Activated T-cell treated with anti-CD3 and anti-CD28 coated beads, Interleukin-2, amount 50 U/mL, for 4 hours (primary cell): ENCODE measurements at places on chromosomes 11 and 22. TPM values are rescaled to one million over a fixed set of nuclear protein-coding genes. Genes with fewer than 3 reads are reported as not detected.

Gene MGAT3
- total RNA-seq = 0.90 TPM

GRCh38 chr11:71452199-71453036, 585 bp upstream of the NADSYN1 start:
- DNase-seq = peak; percentile 36

Gene AQP11
- total RNA-seq = 0.33 TPM

DNA sequence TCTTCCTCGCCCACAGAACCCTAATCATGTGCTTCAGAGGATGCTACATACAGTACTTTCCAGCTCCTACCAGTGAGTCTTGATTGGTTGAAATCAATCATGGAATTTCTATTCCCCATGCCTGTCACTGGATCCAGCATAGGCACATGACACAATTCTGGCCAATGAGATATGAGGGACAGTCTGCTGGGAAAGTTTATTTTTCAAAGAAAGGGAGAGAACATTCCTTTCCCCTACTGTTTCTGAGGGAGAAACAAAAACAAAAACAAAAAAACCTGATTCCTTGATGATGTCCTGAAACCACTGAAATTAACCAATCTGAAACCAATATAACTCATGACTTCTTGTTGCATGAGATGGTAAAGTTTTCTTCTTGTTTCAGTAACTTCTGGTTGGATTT, 3.3 kb upstream of the RCN1 start:
- no peak for DNase-seq

DNA sequence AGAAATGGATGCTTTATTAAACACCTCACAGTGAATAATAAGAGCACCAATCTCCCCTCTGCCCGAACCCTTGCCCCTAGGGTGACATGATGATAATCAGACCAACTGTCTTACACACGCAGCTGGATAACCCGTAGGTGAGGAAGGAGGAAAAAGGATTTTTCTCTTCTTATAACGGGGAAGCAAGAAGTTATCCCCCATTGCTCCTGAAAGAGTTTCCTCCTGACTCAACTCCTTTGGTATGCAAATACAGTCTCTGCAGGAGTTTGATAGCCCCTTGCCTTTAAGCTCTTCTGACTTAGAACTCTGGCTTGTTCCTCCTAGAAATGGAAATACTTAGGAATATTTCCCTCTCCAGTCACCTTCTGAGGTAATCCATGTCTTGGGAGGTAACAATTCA, 455.8 kb downstream of the TMEM135 start:
- no peak for DNase-seq

GRCh38 chr11:101574886-101575285, 8.9 kb downstream of the TRPC6 start:
- DNase-seq = no peak

GRCh38 chr11:35746356-35747153, 84.0 kb downstream of the TRIM44 start:
- no peak for DNase-seq
